ENCODE measurements at places on chromosomes 1 and 21. TPM values are rescaled to one million over a fixed set of nuclear protein-coding genes. Genes with fewer than 3 reads are reported as not detected.

GRCh38 chr1:215728169-215728568 is 161.1 kb downstream of the KCTD3 start:
- DNase-seq: no peak

- no peak for DNase-seq
Measured at GRCh38 chr1:8584316-8584715, 233.1 kb downstream of the RERE start.

GRCh38 chr1:121558514-121558913 is 373.7 kb downstream of the SRGAP2C start:
- no peak for DNase-seq

DNA sequence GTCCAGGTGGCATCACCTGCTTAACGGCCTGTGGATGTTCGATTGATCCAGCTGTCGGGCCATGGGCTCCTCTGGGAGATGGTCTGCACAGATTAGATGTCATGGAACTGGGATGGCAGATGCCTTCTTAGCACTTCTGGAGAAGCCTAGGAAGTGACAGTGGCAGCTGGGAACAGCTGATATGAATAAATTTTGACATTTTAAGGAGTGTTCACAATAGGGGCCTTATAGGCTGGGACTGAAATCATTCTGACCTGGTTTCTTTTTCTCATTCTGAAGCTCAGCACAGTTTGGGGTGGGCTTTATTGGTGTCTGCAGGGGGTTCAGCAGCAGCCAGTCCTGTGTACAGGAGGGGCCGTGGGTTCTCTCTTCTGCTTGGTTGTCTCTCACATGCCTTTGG is 175.3 kb downstream of the CACNA1E start:
- no peak for DNase-seq

Gene OPTC
- not detected for total RNA-seq

Gene TRAF3IP3
- total RNA-seq: 108 TPM
